ENCODE measurements at places on chromosomes 1 and 21.

DNA sequence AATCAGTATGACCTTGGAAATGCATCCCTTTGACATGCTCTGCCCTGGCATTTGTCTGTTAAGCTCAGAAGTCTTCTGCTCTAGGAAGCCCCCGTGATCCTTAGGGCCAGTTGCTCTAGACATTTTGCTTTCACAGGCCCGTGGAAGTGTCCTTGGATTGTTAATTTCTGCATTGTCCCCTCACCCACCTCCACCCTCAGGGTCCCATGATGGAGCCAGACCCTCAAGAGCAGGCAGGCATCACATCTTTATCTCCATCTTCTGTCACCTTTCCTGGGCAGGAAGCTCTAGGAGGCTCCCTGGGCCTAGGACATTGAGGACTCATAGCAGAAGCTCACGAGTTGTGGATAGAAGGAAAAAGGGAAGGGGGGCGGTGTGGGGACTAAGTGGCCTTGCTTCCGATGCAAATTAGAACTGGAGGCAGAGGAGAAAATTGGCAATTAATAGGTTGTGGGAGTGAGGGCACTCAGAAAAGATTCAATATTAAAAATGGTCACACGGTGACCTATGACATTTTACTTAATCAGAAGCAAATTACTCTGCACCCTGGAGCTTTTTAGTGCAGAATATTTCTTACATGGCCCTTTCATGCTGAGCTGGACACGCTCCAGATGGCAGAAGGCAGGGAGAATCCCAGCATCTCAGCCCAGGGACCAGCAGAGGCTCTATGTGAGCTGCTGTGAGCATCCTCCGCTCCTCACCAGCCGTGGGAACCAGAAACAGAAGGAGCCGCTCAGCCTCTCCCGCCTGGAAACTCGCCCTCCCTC is 185.0 kb downstream of the MATN1 start:
- no peak for DNase-seq

- DNase-seq, result no peak
These were observed 365.9 kb downstream of the TGFB2 start for GRCh38 chr1:218711001-218711400.

DNA sequence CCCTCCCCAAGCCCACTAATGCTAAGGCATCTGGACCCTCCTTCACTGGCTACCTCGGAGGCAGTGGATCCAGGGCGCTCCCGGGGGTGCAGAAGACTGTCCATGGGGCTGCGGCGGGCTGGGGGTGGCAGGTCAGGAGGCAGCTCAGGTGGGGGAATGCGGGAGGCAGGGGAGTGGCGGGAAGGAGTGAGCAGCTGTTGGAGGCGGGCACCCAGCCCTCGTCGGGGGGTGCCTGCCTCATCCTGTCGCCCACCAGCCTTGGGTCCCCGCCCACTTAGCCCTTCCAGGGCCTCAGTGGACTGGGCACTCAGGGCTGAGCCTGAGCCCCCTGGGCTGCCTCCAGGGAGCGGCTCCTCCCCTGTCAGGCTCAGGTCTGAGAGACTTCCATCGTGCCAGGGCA is 10.7 kb upstream of the GATAD2B start:
- no peak for DNase-seq

- DNase-seq, result no peak
These were observed 66.1 kb downstream of the TMEM53 start for GRCh38 chr1:44608141-44608540.

- DNase-seq, result no peak
These were observed 102.2 kb downstream of the NTMT2 start for GRCh38 chr1:170247751-170248521.

DNA sequence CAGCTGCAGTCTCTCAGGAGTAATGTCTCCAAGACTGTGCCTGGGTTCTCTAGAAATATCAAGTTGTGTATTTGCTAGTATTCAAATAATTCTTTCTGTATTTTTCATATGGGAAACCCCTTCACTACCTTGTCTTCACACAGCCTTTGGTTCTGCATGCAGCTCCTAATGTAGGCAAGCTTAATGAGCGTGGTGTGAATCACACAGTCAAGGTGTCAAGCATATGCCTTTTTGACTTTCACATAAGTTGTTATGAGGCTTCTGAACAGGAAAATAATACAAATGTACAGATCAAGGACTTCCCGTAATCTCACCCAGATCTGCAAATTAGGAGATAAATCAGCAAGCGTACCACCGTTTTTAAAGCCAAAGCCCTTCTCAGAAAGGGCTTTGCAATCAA is at the start of gene FCRL3:
Gene FCRL3 (minus strand): TSS at position 38 of the 400 bp plus-strand sequence. CDS start 280 bp downstream, outside the sequence.
- no peak for DNase-seq

DNA sequence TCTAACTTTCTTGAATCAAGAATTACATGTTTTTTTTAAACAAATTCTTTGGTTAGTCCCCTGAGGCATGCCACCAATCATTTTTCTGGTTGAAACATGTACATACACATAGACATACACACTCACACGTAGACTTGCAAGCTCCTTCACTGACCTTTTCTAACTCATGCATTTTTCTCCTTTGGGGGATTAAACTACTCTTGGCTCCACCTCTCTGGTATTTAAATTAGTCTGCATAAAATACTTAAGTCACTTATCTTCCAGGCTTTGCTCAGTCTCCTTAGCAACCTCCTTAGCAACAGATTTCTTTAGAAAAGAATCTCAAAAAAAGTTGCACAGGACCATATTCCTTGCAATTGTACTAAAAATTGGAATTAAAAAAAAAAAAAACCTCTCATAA is 440.9 kb upstream of the LRRC7 start:
- no peak for DNase-seq

DNA sequence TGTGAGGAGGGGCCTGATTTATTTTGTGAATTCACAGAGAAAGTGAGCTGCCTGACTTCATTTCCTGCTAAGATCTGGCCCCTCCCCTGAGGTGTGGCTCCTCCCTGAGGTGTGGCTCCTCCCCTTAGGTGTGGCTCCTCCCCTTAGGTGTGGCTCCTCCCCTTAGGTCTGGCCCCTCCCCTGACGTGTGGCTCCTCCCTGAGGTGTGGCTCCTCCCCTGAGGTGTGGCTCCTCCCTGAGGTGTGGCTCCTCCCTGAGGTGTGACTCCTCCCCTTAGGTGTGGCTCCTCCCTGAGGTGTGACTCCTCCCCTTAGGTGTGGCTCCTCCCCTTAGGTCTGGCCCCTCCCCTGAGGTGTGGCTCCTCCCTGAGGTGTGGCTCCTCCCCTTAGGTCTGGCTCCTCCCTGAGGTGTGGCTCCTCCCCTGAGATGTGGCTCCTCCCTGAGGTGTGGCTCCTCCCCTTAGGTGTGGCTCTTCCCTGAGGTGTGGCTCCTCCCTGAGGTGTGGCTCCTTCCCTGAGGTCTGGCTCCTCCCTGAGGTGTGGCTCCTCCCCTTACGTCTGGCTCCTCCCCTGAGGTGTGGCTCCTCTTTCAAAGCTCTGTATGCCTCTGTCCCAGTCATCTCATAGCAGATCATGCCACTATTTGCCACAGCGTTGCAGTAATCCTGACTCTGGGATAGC is 26.9 kb upstream of the LRRC3 start:
- DNase-seq, result no peak

GRCh38 chr1:34918977-34919561 is 10.4 kb downstream of the DLGAP3 start:
- DNase-seq, result peak; percentile 61

DNA sequence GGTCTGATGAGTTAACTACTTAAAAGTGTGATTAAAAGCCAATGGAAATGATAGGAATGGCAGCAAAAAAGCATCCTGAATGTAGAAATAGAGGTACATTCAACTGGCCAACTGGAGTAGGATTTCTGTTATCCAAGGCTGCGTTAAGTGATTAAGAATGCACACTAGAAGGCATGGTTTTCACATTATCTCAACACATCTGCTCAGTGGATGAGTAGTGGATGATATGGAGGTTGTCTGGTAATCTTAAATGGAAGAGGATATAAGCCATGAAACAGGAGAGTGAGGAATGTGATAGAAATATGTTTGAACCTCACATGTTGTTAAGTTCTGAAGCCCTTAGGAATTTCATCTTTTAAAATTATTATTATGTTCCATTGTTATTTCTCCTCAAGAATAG is 839.9 kb downstream of the USP25 start:
- DNase-seq, result no peak

- DNase-seq, result no peak
These were observed 13.4 kb downstream of the SNAP47 start for GRCh38 chr1:227748496-227749182.

DNA sequence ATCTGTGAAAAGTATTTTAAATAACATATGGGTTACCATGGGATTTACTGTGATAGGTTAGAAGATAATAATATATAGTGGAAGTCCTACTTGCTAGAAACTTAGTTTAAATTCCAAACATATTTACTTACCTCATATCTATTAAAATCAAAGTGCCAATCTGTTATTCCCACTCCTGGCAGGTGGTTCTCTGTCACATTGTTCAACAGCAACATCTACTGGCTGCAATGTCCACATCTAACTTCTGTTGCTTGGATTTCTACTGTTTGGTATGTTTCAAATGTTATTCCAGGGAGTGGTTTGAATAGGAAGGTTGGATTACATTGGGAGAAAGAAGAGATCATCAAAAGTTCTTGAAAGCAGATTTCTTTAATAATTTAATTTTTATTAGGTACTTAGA is 122.5 kb upstream of the NCAM2 start:
- DNase-seq, result peak; percentile 10

- no peak for DNase-seq
These were observed 115.5 kb downstream of the NMNAT2 start for GRCh38 chr1:183302452-183303322.

GRCh38 chr1:22641906-22642636 is 1.4 kb upstream of the C1QC start:
- no peak for DNase-seq

- DNase-seq, result no peak
These were observed 9.4 kb upstream of the GNL2 start for GRCh38 chr1:37605061-37605650.

- DNase-seq, result no peak
These were observed 38.8 kb downstream of the ST6GALNAC5 start for GRCh38 chr1:76905876-76906595.

DNA sequence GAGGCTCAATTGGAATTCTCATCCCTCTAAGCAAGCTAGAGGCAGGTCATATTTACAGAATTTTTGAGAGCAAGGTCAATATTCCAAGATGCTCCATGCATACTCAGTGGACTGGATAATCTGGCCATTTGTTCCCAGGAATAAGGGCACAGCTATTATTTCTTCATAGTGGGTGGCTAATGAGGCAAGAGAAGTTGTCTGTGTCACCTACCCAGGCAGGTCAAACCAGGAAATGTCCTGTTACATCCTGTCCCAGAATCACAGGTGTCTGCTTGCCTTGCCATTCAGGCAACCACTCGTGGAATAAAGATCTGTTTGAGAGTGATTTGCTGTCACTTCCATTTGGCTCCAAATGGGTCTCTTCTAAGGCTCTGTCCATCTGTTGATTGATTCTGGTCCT is 85.2 kb upstream of the ZP4 start:
- no peak for DNase-seq

DNA sequence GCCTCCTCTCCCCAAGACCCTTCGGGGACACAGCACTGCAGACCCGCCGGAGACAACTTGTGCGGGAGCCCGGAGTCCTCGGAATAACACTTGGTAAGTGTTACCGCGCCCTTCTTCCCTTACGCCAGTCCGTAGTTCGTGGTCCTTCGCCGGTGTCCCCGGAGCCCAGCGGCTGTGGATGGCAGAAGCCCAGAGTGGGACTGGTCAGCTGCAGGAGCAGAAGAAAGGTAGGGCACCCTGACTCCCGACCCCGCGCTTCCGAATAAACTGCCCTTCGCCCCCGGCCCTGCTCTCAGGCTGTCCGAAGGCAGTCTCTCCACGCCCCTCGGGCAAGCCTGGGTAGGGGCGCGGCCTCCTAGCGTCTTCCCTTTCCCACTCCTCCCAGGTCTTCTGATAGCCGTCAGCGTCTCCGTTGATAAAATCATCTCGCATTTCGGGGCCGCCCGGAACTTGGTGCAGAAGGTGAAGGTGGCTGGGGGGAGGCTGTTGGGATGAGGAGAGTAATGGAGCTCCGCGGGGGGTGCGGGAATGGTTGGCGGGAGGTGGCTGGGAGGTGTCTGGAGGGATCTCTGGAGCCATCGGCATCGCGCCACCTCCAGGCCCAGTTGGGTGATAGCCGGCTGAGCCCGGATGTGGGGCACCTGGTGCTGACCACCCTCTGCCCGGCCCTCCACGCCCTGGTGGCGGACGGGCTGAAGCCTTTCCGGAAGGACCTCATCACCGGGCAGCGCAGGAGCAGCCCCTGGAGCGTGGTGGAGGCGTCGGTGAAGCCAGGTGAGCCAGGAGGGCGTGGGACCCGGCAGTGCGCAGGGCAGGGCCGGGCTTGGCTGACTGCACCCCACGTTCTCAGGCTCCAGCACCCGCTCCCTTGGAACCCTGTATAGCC is 4.3 kb downstream of the RUSC1 start:
- no peak for DNase-seq

DNA sequence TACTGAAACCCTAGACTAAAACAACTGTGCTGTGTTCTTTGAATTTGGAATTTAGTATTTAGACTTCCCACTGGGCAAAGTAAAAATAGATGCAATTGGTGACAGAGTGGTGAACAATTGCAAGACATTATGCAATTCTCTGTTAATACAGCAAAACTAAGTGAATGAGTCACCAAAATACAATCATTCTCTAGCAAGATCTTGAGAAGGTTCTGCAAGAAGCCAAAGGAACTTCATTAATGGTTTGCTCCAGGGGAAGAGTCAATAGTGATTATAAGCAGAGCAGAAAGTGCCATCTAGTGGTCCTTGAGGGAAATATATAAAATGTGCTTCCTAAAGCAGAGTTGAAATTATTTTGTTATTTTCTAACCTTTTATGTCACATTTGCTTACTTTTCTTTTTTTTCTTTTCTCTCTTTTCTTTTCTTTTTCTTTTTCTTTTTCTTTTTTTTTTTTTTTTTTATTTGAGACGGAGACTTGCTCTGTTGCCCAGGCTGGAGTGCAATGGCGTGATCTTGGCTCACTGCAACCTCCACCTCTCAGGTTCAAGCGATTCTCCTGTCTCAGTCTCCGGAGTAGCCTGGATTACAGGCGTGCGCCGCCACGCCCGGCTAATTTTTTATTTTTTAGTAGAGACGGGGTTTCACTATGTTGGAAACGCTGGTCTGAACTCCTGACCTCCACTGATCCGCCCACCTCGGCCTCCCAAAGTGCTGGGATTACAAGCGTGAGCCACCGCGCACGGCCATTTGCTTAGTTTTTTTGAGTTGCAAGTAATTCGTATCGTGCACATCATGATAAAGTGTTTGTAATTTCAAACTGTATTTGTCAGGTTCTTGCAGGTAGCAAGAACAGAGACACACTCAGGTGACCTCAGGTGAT is 99.2 kb downstream of the CTH start:
- peak; percentile 47 for DNase-seq

DNA sequence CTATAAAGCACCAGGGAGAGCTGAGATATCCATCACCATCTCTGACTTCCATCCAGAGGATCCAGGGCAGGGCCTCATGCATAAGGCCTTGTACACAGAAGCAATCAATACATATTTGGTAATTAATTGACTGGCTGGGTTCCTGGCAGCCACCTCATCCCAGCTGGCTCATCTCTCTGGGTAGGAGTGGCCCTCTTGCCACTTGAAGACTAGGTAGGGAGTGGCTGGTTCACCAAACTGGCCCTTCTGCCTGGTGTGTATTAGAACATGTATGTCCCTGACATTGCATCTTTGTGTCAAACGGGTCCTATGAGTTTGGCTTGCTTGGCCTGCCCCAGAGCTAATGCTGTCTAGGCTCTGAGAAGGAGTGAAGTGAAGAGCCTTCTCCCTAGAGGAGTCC is 11.8 kb downstream of the NUAK2 start:
- no peak for DNase-seq
